ENCODE measurements at places on chromosomes 6 and 20. TPM values are rescaled to one million over a fixed set of nuclear protein-coding genes. Genes with fewer than 3 reads are reported as not detected.
A peak's percentile ranks its signal among the peaks of the same experiment; 100 is the strongest.

DNA sequence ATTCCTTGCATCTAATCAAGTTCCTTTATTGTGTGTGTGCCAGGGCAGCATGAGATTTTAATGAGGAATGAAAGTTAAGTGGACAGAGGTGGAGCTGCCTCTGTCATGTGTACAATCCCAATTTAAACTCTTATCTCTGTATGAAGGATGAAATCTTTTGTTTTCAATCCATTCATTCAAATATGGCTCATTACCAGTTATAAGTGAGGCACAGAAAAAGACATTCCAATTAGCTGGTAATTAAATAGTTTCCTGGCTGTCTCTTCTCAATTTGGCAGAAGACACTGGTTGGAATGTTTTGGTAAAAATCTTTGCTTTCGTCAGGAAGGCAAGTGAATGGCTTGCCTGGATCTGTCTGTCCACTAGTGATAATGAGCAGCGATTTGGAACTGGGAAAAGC is 46.4 kb downstream of the CLVS2 start:
- no peaks in the 10 kb centered on the region for H3K27me3 ChIP-seq
- H3K4me3 ChIP-seq, result no peak overlapping the region

- H3K27me3 ChIP-seq, result no peaks in the 10 kb centered on the region
- no peaks in the 10 kb centered on the region for H3K4me1 ChIP-seq
- H3K4me3 ChIP-seq, result no peak overlapping the region
- no peaks in the 10 kb centered on the region for H3K36me3 ChIP-seq
- no peak overlapping the region for H3K27ac ChIP-seq
Observed at GRCh38 chr6:68740828-68741500, 105.9 kb downstream of the ADGRB3 start.

DNA sequence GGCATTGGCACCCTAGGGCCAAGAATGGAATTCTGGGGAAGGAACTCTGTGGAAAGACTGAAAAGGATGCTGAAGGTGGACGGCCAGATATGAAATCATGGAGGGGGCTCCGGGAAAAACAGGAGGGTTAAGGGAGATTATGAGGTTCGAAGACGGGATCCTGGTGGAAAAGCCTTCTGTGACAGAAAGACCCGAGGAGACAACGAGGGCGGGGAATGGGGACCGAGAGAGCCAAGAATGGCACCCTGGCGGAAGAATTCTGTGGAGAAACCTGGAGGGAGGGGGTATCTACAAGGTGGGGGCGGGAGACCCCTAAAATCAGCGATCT is 426 bp downstream of the TRMT6 start:
- H3K4me3 ChIP-seq, result peak overlapping the region; percentile 58
- H3K36me3 ChIP-seq, result peaks cover 10% of the 10 kb centered on the region
- no peak for DNase-seq
- peaks cover 14% of the 10 kb centered on the region for H3K4me1 ChIP-seq
- no peak overlapping the region for H3K27ac ChIP-seq
- H3K27me3 ChIP-seq, result no peaks in the 10 kb centered on the region

- H3K4me3 ChIP-seq, result no peak overlapping the region
- H3K27ac ChIP-seq, result no peak overlapping the region
Observed at GRCh38 chr6:24923885-24924401, 11.8 kb downstream of the RIPOR2 start.

DNA sequence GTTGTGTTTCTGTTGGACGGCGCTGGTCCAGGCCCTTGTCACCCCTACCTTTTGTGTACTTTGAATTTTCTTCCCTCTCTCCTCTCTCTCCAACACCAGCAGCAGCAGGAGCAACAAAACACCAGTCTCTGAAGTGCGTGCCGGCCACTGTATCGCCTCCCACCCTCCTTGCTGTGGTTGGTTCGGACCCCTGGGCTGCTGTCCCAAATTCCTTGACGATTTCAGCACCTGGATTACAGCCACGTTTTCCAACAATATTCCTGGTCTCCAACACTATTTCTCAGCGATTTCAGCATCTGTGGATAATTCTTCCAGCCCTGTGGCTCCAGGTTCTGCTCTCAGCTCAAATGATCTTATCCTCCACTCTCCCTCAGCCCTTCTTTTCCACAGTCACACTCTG is 11.8 kb downstream of the MAS1 start:
- no peaks in the 10 kb centered on the region for H3K27me3 ChIP-seq
- H3K36me3 ChIP-seq, result no peaks in the 10 kb centered on the region
- H3K27ac ChIP-seq, result no peak overlapping the region
- H3K4me1 ChIP-seq, result peaks cover 29% of the 10 kb centered on the region
- DNase-seq, result no peak
- H3K4me3 ChIP-seq, result no peak overlapping the region

GRCh38 chr20:40287683-40288082 is 401.4 kb downstream of the MAFB start:
- H3K4me3 ChIP-seq, result no peak overlapping the region
- no peaks in the 10 kb centered on the region for H3K36me3 ChIP-seq
- DNase-seq, result no peak
- H3K4me1 ChIP-seq, result peaks cover 16% of the 10 kb centered on the region
- peak overlapping the region; percentile 34 for H3K27ac ChIP-seq
- no peaks in the 10 kb centered on the region for H3K27me3 ChIP-seq

GRCh38 chr6:123089226-123089625 is 93.2 kb downstream of the CLVS2 start:
- no peaks in the 10 kb centered on the region for H3K4me1 ChIP-seq
- DNase-seq, result no peak
- H3K27ac ChIP-seq, result no peak overlapping the region
- H3K4me3 ChIP-seq, result no peak overlapping the region
- no peaks in the 10 kb centered on the region for H3K36me3 ChIP-seq

DNA sequence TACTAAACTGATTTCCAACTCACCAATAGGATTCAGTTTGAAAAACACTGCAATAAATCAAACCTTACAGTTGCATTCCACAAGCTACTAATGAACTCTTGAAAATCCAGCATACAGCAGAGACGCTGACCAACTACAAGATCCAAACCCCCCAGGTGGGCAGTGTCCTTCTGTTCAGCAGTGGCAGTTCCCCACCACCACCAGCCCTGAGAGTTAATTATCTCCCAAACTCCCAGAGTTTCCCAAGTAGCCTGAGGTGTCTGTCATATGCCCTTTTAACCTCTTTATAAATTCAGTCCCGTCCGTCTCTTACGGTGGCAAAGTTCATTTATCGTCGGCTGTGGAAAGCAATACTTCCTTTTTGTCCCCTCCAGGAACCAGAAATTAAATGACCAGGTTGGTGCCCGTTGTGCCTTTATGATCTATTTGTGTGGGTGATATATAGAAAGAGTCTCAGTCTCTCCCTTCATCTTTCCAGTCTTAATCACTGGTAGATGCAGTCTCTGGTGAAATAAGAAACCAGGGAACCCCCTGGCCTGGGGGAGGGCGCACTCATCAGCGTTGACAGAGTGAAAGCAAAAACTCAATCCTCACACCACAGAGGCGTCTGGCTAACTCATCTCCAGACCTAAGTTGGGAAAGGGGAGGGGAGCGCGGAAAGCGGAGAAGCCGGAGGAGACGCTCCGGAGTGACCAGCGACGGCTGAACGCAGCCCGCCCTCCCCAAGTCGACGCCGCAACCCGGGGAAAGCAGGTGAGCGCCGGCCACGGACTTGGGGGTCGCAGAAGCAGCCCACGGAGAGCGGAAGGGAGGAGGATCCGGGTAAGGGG is 717 bp downstream of the MRPL14 start:
- no peaks in the 10 kb centered on the region for H3K36me3 ChIP-seq
- H3K27me3 ChIP-seq, result no peaks in the 10 kb centered on the region
- peak overlapping the region; percentile 90 for H3K27ac ChIP-seq
- peak; percentile 50 for DNase-seq
- H3K4me1 ChIP-seq, result peaks cover 53% of the 10 kb centered on the region

Gene CALHM4
- not detected for total RNA-seq

DNA sequence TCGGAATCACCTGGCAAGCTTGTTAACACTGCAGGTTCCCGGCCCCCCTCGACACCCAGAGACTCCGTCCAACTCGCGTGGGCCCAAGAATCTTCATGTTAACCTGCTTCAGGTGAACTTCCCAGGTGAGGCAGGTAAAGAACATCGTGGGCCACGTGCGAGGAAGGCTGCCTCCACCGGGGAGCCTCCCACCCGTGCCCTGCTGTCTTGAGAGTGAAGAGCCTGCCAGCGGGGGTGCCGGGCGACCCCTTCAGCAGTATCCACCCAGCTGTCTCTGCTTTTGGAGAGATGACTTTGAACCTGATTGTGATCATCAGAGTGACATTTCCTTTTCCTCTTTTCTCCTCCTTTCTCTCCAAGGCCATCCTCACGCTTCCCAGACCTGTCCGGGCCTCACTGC is 22.9 kb upstream of the RTF2 start:
- no peaks in the 10 kb centered on the region for H3K36me3 ChIP-seq
- H3K27me3 ChIP-seq, result no peaks in the 10 kb centered on the region
- H3K4me1 ChIP-seq, result no peaks in the 10 kb centered on the region
- no peak for DNase-seq
- H3K4me3 ChIP-seq, result no peak overlapping the region

GRCh38 chr6:129795261-129795660 is 65.9 kb downstream of the TMEM244 start:
- no peaks in the 10 kb centered on the region for H3K4me1 ChIP-seq
- H3K4me3 ChIP-seq, result no peak overlapping the region
- no peak overlapping the region for H3K27ac ChIP-seq
- no peaks in the 10 kb centered on the region for H3K27me3 ChIP-seq
- DNase-seq, result no peak

Gene GTSF1L
- not detected for total RNA-seq

Gene RIN2
- 64.5 TPM for total RNA-seq

DNA sequence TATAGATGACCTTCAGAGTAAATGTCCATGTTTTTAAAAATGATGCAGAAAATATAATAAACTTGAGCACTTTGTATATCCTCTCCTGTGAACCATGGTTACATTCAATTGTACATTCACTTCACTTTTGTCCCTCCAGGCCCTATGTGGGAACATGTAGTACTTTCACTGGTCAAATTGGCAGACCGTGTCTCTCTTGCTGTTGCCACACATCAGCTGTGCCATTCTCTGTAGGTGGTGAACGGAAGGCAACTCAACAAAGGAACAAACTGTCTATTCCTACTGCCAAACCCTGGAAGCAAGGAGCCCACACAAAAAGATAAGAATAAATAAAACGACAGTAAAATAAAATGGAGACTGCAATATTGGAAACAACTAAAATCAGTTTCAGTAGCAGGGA is 2.0 kb downstream of the ROS1 start:
- no peaks in the 10 kb centered on the region for H3K4me1 ChIP-seq
- H3K27ac ChIP-seq, result no peak overlapping the region
- no peaks in the 10 kb centered on the region for H3K36me3 ChIP-seq
- no peak for DNase-seq
- H3K4me3 ChIP-seq, result no peak overlapping the region

Gene FAM50B
- total RNA-seq, result 18.5 TPM

GRCh38 chr6:156336089-156336488 is 441.1 kb upstream of the ARID1B start:
- no peak overlapping the region for H3K4me3 ChIP-seq
- no peak overlapping the region for H3K27ac ChIP-seq
- no peaks in the 10 kb centered on the region for H3K36me3 ChIP-seq
- H3K27me3 ChIP-seq, result no peaks in the 10 kb centered on the region

DNA sequence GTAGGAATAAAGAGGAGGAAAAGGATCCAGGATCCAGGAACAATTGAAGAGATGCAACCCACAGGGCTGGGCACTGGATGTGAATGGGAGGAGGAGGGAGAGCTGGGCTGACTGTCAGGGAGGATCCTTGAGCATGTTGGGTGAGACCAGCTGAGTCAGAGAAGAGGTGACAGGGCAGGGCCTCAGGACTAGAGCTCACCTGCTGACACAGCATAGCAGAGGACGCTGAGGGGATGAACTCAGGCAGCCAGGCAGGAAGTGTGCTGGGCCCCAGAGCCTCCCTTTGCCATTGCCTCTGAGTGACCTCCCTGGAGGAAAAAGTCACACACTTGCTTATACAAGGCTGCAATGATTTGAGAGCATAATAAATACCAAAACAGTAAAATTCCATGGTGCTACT is 72.3 kb downstream of the ZNF133 start:
- no peaks in the 10 kb centered on the region for H3K4me1 ChIP-seq
- no peaks in the 10 kb centered on the region for H3K27me3 ChIP-seq
- H3K4me3 ChIP-seq, result no peak overlapping the region
- no peak overlapping the region for H3K27ac ChIP-seq
- DNase-seq, result no peak
- no peaks in the 10 kb centered on the region for H3K36me3 ChIP-seq

Gene ACOT13
- total RNA-seq, result 10.2 TPM

Gene ARFRP1
- total RNA-seq, result 52.1 TPM

DNA sequence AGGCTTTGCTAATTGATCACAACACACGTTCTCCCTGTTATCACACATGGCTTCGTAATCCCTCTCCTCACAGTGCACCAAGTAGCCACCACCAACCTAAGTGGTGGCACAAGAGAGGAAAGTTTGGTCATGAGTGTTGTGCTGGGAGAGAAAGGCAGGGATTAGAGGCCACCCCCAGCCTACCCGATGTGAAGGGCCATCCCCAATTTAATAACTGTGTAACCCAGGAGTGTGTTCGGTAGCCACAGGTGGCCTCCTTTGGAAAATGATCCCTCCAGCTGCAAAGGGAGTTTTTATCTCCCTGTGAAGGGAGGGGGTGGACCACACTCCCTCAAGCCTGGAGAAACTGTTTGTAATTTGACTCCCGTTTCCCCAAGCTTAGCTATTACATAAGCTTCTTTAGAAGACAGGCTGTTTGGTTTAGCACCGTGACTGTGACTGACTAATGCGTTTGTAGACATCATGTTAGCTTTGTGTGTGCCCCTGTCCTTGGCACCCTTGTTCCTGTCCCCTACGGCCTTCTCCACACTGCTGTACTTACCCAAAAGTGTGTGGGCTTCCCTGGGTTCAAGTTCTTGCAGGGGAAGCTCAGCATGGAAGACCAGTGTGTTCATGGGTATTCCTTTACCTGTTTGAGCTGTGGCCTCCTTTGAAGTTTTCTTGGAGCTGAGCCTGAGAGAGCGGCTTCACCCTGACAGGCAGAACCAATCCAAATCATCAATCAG is 20.6 kb downstream of the PPP1R16B start:
- no peaks in the 10 kb centered on the region for H3K27me3 ChIP-seq
- H3K27ac ChIP-seq, result no peak overlapping the region
- H3K4me1 ChIP-seq, result peaks cover 23% of the 10 kb centered on the region
- H3K36me3 ChIP-seq, result no peaks in the 10 kb centered on the region

- no peak overlapping the region for H3K4me3 ChIP-seq
- peaks cover 21% of the 10 kb centered on the region for H3K4me1 ChIP-seq
Observed at GRCh38 chr20:57229490-57229889, 37.0 kb downstream of the BMP7 start.

GRCh38 chr6:143522039-143522600 is 10.6 kb upstream of the FUCA2 start:
- no peaks in the 10 kb centered on the region for H3K4me1 ChIP-seq
- no peaks in the 10 kb centered on the region for H3K27me3 ChIP-seq
- no peak overlapping the region for H3K27ac ChIP-seq
- H3K36me3 ChIP-seq, result no peaks in the 10 kb centered on the region
- no peak overlapping the region for H3K4me3 ChIP-seq

Gene MCHR2
- not detected for total RNA-seq

- no peaks in the 10 kb centered on the region for H3K27me3 ChIP-seq
- H3K4me1 ChIP-seq, result no peaks in the 10 kb centered on the region
- no peak for DNase-seq
- H3K4me3 ChIP-seq, result no peak overlapping the region
Observed at GRCh38 chr6:164087870-164088269, 673.4 kb downstream of the QKI start.
